Amniotic stem cell (primary cell): ENCODE measurements at places on chromosomes 5 and 9.

GRCh38 chr9:122991370-122991830, 42.1 kb upstream of the GPR21 start:
- peak; percentile 80 for DNase-seq

- DNase-seq = no peak
Observed at GRCh38 chr9:115456515-115456914, 338.6 kb upstream of the TNC start.

- no peak for DNase-seq
Observed at GRCh38 chr5:176673651-176674583, 26.6 kb downstream of the TSPAN17 start.

GRCh38 chr5:36402512-36402906, 100.8 kb upstream of the RANBP3L start:
- no peak for DNase-seq

GRCh38 chr5:169149317-169149716, 151.6 kb downstream of the SLIT3 start:
- DNase-seq = no peak

DNA sequence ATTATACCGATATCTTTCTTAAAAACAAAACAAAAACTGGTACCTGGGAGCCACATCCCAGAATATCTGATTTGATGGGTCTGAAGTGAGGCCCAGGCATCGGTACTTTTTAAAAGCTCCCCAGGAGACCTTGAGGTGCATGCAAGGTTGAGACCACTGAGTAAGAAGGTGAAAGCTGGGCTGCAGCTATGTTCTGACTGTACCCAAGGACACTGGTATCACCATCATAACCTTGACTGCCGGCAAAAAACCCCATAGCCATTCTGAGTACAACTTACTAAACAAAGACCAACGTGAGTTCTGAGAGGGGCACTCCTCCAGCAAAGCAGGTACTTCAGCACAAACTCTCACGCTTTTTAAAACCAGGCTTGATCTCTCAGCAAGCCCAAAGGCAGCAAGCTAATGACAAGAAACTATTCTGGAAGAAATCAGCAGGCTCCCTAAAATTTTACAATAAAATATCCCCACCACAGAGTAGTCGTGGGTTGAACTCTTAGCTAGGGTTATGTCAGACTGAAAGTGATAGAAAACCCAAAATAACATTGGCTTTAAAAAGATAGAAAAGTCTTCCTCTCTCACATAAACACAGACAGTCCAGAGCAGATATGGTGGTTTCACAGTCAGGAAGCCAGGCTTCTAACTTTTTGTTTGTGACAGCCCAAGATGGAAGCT, 263.9 kb downstream of the SAXO1 start:
- no peak for DNase-seq

GRCh38 chr5:129163810-129164378, 69.3 kb downstream of the ISOC1 start:
- DNase-seq = no peak

GRCh38 chr9:79817438-79818004, 245.8 kb downstream of the TLE4 start:
- DNase-seq = no peak

- DNase-seq = no peak
Observed at GRCh38 chr5:5398071-5398470, 24.4 kb upstream of the ICE1 start.

- no peak for DNase-seq
Observed at GRCh38 chr9:8552732-8553131, 753.2 kb upstream of the DMAC1 start.

DNA sequence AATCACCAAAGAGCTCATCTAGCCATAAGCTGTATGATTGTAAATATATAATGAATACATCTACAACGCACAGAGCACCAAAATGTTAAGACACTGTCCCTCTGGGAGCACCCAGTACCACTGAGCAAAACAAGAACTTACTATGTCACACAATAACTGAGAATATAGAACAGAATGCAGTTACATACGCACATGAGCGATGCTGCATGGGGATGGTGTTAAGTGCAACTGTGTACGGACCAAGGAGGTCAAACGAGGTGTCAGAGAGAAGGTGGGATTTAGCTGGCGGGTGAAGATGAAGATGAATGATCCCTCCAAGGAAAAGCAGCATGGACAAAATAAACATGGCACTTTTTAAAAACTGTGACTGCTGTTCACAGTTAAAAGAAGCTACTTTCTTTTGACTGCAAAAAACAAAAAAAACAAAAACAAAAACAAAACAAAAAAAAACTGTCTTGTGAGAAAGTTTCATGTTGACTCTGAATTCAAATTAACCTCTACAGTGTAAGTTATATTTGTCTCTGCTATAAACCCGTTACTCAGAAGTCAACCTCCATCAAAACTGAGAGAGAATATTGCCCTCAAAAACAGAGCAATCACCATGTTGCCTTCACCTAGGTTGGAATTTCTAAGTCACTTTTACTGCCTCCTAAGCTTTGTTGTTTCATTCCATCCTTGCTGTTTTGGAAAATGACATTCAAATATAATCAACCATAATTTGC, 169.6 kb upstream of the GNA14 start:
- DNase-seq = no peak

DNA sequence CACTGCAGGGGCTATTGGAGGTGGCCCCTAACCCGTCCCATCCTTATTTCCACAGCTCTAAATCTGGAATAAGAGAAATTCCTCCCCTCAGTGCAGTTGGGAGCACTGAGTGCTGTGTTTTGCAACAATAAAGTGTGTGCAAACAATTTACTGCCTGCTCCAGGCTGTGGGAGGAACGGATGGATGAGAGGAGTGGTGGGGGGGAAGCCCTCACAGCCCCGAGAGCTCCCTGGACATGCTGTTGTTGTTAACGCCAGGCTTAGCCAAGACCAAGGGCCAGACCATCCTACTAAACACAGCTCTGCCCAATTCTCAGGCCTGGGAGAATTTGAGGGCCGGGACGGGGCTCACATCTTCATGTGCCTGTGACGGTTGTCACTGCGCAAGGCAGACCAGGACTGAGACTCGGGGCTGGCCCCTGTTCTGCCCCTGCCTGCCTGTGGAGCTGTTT, 200.2 kb downstream of the DAB2IP start:
- DNase-seq = no peak

DNA sequence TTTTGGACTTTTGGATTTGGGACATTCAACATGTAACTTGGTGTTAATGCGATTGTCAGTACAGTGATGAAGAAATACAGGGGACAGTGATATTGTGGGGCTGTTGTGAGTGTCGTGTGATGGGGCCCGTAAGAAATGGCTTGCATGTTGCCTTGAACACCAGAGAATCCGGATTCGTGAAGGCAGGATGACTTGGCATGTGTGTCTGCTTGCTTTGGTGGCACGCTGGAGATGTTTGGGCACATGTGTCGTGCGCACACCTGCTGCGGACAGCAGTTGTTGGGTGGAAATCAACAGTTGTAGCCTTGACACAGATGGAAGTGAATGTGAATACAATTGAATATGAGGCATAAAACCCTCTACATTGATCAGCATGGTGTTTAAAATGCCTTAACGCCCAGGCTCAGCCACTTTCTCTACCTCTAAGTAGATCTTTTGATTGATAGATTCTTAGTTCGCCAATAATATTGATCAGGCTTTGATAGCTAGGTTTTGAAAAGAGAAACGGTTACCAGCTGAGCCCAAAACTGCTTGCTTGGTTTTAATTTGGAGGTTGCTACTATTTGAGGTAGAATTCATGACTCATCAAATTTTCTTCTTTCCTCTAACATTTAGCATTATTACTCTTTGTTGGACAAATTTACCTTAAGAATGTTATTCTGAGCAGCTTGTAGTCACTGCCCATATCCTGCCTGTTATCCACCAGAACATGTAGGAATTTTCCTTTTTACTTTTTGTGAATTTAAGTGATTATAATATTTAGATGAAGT, 94.4 kb downstream of the TRIO start:
- no peak for DNase-seq

- DNase-seq = no peak
Observed at GRCh38 chr5:170273968-170274710, 23.4 kb downstream of the LCP2 start.

DNA sequence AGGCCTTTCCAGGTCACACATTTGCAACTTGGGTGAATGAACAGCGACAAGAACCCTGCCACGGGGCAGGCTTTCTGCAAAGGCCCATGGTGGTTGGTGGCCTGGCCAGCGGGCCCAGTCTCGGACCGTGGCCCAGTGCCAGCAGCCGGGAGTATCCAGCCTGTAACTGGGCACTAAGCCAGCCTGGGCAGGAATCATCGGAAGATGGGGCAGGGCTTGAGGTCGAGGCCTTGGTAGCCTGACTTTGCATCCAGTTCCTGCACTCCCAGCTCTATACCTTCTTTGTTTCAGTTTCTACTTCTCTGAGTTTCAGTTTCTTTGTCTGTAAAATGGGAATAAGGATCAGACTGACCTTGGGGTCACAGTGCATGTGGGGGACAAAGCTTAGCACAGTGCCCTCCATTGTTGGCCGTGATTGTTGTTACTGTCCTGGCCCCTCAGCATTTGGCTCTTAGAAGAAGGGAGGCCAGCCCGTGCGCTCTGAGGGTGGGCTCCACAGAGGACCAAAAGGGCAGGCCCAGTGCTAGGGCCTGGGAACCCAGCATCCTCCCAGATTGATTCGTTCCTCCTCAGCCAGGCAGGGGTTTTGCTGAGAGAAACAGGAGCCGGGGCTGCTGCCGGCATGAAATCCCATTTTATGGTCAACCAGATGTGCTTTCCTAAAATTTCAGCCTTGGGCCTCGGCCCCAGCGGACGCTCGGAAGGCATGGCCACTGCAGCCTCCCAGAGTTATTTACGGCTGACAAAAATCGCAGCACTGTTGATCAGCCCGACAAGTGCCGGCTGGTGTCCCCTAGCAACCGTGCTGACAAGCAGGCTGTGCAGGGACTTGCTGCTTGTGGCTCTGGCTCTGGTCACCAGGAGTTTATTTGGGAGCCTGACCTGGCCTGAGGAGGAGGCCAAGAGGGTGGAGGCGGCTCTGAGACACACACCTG, 43.6 kb downstream of the JADE2 start:
- DNase-seq = no peak

GRCh38 chr5:13783726-13784125, 160.8 kb downstream of the DNAH5 start:
- no peak for DNase-seq

DNA sequence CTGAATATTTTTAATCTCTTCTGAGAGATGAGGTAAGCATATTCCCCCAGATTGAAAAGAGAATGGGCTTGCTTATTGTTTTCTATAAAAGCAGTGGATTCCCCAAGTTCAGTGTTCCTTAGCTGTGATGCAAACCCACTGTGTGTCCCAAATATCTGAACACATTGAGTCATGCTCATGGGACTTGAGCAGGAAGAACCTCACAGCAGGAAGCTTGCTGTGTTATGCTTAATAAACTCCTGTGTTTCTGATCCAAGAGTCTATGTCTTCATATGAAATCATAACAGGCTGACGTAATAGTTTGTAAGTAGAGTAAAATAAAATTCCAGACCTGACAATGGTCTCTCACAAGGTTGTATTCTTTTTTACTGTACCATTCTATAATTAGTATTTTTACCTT, 24.8 kb upstream of the LOX start:
- DNase-seq = no peak

DNA sequence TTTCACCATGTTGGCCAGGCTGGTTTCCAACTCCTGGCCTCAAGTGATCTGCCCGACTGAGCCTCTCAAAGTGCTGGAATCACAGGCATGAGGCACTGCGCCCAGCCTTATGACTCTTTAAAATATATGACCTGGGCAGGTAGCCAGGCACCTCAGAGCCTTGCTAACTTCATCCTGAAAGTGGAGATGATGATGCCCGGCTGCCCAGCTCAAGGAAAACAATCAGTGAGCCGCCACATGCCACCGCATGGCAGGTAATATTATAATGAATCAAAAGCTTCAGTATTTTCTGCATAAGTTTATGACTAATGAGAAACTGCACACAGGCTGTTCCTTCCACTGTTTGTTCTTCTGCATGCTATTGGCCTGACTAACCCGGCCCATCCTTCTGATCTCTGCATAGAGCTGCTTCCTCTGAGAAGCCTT, 30.4 kb upstream of the DMRT1 start:
- no peak for DNase-seq

DNA sequence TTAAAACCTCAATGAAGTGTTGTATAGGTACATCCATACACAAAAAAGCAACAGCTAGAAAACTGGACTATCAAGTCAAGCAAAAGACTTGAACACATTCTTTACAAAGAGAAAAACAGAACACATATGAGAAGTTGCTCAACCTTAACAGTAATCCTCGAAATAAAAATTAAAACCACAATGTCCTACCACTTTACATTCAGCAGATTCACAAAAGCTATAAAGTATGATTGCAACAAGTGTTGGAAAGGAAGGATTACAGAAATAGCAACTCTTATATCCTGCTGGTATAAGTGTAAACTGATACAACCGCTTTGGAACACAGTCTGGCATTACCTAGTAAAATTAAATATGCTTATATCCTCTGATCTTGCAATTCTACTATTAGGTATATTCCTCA, 28.5 kb upstream of the GOLGA1 start:
- DNase-seq = no peak

DNA sequence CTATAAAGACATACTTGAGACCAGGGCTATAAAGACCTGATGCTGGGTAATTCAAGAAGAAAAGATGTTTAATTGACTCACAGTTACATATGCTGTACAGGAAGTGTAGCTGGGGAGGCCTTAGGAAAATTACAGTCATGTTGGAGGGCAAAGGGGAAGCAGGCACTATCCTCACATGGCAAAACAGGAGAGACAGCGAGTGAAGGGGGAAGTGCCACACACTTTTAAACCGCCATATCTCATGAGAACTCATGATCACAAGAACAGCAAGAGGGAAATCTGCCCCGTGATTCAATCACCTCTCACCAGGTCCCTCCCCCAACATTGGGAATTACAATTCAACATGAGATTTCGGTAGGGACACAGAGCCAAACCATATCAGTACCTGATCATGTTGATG, 89.9 kb upstream of the ADAMTSL1 start:
- no peak for DNase-seq

- DNase-seq = no peak
Observed at GRCh38 chr9:134424818-134425217, 98.6 kb downstream of the RXRA start.

DNA sequence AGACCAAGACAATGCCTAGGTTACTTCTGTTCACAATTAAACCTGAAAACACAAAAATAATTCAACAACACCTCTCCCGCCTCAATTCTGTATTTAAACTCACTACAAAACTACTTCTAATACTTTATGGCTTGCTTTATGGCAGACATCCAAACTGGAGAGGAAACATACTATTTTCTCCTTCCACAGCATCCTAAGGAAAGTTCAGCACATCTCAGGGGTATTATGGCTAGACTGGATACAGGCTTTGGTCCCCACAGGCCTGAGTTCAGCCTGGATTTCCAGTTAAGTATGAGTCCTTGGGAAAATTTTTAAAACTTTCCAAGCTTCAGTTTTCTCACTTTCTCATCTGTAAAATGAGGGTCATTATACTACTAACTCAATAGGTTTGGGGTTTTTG, 480.2 kb downstream of the CAAP1 start:
- DNase-seq = no peak

DNA sequence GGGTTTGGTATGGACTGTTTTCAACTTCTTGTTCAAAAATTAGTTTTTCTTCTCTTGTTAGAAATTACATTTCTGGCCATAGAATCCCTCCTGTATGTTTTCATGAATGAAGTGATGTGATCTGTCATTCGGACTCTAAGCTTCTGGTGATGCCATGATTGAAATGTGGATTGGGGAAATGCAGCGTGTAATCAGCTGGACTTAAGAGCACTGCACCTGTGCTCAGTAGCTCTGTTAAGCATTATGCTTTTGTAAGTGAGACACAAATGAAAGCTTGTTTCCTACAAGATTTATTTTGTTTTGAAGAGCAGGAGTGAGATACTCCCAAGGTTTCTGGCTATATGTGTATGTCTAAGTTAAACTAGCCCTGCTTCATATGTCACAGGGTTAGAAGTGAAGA, 24.0 kb upstream of the FAM120AOS start:
- no peak for DNase-seq
